ENCODE measurements at places on chromosomes 2 and 18.

GRCh38 chr2:202051499-202052161 is 18.0 kb downstream of the FZD7 start:
- DNase-seq: no peak

DNA sequence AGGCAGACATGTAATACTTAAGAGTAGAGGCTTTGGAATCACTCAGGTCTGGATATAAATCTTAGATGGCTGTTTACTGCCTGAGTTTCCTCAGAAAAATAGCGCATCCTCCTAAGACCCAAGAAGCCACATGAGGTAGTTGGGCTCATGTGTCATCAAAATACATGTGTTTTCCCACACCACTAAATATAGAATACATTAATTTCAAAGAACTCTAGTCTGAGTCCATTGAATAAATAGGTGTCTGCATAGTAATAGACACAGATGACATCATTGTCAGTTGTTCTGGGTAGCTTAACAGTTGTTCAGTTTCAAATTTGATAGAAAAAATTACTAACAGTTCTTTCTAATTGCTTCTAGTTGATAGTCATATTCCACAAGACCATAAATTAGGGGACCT is 9.6 kb downstream of the PPP1R1C start:
- no peak for DNase-seq

GRCh38 chr2:71545572-71546274 is 92.4 kb downstream of the DYSF start:
- DNase-seq: no peak

DNA sequence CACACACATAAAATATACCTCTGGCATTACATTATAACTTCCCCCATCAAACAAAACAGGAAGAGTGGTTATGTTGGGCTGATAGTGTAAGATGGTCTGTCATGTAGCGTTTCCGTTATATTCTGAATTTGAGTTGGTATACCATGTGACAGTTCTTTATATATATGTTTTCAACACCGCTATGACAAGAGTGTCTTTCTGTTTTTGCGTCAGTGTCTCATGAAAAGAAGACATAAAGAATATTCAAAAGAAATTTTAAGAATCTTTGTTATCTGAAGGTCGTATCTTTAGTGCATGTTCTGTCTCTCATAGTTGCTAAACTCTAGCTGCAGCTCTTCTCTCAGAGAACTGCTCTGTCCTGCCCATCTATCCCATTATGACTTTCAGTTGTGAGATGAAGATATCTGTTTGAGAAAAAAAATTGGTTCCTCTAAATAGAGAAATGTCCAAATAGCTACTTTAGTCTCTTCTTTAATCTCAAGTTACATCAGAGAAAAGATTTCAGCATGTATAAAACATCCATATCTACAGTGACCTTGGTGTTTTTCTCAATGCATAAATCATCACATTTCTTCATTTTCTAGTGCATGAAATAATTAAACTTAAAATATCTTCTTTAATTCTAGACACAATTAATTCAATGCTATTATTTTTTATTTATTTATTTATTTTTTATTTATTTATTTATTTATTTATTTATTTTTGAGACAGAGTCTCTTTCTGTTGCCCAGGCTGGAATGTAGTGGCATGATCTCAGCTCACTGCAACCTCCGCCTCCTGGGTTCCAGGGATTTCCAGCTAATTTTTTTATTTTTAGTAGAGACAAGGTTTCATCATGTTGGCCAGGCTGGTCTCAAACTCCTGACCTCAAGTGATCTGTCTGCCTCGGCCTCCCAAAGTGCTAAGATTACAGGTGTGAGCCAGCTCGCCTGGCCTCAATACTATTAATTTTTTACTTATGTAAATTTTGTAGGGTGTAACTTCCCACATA is 24.3 kb upstream of the PSME4 start:
- DNase-seq: no peak

GRCh38 chr18:51323961-51324360 is 126.5 kb upstream of the MEX3C start:
- no peak for DNase-seq

DNA sequence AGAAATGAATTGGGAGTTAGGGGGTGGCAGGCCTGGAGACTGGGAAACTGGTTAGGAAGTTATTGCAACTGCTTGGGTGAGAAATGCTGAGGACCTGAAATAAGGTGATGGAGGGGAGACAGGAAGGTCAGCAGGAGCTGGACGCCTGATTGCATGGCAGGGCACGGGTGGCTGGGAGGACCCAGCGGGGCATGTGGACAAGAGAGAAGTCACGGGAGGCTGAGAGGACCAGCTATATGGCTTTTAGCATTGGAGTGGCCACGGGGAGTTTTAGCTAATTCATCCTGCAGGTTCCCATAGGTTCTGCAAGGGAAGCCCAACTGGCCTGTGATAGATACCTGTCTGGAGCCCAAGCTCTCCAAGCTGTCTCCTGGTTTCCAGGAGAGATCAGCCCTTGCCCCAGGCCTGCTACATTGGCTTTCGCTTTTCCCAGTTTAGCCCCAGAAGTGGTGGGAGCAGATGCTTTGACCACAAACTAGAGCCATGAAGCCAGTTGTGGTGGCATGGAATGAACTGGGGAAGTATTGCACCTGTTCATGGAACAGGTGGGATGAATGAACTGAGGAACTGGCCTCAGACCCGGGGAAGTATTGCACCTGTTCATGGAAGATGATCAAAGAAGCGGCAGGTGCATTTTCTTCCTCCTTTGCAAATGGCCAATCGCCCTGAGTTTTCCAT is 93.6 kb upstream of the TAF1B start:
- DNase-seq: no peak

DNA sequence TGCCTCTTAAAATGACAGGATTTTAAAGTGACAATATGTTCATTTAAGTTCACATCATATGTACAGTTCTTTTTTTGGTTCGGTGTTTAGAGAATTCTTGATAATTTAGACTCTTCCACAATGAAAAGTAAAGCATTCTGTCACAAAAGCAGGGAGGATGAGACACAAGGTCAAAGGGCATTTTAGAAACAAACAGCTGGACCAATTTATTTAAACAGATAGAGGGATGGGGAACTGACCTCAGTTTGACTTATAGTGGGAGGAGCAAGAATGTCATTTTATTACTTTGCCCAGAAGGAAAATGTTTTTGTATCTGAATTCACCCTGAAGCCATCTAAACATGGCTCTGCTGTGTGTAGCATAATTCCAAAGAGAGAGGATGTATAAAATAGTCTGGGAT is 128.5 kb downstream of the MEIS1 start:
- no peak for DNase-seq

DNA sequence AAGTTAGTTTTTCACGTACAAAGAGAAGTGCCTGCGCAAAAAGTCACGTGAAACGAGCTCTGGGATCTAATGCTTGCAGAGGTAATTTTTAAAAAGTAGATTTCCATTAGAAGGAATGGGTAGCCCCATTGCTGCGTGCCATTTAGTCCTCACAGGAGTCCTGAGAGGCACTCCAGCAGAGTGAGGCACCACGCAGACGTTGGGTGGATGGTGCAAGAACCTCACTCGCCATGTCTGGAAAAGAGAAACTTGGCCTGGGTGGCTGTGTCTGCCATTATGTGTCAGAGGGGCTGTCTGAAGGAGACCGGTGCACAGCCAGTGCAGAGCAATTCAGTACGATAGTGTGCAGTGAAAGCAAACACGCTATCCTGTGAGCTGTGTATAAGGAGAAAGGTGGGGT is 1.8 kb upstream of the HDAC4 start:
- no peak for DNase-seq

- no peak for DNase-seq
These were observed 339.3 kb downstream of the ARL6IP6 start for GRCh38 chr2:153057743-153058142.

Data from activated naive CD4-positive, alpha-beta T cell (primary cell).